Esophagus squamous epithelium (tissue), 5 donors: ENCODE measurements at places on chromosomes 5 and 9.

- no peak for DNase-seq
Measured at GRCh38 chr5:149417711-149418368, 38.7 kb upstream of the IL17B start.

DNA sequence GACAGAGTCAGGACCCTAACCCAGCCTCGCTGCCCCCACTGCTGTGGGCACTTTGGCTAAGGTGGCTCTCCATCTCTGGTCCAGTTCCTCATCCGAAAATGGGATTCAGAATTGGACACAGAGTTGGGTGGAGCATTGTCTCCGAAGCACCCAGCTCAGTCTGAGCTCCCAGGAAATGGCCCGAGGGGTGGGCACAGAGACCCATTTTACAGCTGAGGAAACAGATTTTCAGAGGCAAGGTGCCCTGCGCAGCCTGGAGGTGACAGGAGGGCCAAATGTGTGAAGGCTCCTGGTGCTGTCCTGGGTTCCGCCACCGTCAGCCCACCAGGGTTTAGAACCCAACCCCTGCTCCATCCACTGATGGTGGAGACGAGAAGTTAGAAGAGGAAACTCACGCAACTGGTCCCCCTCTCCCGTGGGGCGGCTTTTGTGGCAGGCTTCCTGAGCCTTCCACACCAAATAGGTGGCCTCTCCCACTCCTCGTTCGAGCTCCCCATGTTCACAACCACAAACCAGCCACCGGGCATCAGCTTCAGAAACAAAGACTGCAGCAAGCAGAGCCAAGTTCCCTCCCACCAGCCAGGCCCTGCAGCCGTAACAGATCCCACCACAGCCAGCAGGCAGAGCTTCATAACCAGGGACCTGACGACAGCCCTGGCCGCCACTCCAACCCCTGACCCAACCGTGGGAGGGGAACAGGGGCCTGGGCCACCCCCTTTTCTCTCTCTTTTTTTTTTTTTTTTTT, 90.9 kb upstream of the LMX1B start:
- DNase-seq, result no peak

GRCh38 chr5:79992891-79993657, 2.0 kb upstream of the MTX3 start:
- DNase-seq, result no peak

DNA sequence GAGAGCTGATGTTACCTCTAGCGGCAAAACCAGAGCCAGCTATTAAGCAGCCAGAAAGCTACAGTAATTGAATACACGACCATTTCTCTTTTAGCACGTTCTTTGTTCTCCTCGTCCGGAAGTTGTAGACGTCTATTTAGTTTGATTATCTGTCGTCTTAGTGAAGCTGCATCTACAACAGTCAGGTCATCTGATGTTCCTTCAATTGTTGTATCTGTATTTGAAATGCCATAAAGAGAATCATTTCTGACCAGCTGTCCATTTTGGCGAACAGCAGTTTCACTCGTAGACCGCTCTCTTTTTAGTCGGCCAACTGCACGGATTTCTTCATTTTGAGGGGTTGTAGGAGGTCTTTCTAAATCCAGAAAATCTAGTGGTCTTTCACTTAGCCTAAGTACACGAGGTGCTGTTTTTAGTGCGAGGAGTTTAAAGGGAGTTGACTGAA, 12.6 kb downstream of the PDE6A start:
- DNase-seq, result no peak

DNA sequence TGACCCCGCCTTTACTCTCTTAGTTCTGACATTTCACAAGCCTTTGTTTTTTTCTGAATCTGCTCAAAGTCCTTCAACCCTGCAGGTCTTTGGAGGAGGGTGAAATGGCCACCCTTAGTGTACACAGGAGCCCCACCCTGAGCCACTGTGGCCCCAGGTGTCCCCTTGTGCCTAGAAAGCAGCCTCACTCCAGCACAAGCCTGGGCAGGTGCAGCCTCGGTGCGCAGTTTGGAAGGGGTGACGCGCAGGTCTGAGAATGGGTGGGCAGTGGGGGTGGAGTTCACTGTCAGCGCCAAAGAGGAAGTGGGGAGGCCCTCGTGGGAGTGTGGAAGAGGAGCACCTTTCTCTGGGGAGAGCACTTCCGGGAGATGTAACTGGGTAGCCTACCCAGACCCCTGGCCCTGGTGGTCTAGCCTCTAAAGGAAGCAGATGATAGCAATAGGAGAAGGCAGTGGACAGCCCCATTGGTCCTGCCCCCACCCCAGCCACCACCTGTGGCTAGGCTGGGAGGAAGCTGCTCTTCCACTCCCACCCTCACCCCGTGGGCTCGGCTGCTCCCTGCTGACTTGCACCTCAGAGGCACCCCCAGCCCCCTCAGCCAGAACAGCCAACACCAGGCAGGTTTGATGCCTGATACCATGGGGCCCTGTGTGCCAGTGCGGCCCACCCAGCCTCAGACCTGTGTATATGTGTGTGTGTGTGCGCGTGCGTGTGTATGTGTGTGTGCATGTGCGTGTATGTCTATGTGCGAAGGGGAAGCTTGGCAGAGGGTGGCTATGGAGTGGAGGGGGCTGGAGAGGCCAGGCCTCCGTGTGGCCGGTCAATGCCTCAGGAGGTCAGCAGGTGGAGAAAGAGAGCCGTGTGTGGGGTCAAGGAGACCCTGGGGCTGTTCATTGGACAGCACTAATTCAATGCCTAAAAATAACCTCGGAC, 16.8 kb upstream of the DAB2IP start:
- no peak for DNase-seq

- DNase-seq, result no peak
Measured at GRCh38 chr5:93611976-93612854, 29.2 kb downstream of the NR2F1 start.

DNA sequence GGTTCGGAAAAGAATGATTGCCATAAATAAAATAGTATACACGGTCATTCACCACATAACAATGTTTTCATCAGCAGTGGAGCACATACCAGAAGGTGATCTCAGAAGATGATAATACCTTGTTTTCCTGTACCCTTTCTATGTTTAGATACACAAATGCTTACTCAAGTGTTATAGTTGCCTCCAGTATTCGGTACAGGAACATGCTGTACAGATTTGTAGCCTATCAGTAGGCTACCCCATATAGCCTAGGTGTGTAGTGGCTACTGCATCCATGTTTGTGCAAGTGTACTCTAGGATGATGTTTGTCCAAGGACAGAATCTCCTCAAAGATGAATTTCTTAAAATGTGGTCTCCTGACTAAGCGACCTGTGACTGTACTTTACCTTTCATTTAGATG, 59.2 kb downstream of the ICE1 start:
- no peak for DNase-seq

GRCh38 chr9:121143771-121144170, 57.9 kb downstream of the RAB14 start:
- no peak for DNase-seq

DNA sequence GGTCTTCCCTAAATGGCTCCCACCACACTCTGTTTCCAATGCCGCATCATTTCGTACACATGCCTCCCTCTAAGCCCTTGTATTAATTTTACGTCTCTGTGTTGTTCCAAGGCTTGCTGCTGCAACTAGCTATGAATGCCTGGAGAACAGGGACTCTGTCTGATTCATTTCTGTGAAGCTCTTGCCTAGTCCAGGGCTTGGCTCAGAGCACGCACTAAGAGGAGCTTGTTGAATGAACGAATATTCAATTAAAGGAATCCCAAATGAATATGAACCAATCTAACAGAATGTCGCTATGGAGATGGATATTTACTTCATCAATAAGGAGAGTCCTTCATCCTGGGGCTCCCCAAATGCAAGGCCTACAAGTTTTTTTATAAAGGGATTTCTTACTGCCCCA, 55.3 kb downstream of the TGFBR1 start:
- no peak for DNase-seq

- no peak for DNase-seq
Measured at GRCh38 chr5:106780355-106780754, 890.4 kb downstream of the EFNA5 start.

- DNase-seq, result no peak
Measured at GRCh38 chr9:133488686-133489252, 9.9 kb upstream of the SLC2A6 start.

GRCh38 chr5:130164966-130165365, 260.7 kb downstream of the CHSY3 start:
- DNase-seq, result no peak

DNA sequence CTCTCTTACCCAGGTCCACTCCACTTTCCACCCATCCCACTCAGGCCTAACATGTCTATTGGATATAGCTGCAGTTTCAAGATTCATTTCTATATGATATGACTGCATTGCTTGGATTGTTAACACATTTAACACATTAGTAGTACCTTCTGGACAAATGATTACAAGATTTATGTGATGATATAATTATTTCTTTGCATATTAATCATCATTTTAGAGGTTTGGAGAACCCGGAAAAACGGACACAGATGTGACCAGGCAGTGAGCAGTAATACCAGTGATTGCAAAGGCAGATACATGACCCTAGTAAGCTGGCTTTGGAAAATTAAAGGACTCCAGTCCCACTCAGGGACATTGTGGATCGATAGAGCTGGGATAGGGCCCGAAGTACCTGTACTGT, 103.8 kb downstream of the PRR16 start:
- no peak for DNase-seq

DNA sequence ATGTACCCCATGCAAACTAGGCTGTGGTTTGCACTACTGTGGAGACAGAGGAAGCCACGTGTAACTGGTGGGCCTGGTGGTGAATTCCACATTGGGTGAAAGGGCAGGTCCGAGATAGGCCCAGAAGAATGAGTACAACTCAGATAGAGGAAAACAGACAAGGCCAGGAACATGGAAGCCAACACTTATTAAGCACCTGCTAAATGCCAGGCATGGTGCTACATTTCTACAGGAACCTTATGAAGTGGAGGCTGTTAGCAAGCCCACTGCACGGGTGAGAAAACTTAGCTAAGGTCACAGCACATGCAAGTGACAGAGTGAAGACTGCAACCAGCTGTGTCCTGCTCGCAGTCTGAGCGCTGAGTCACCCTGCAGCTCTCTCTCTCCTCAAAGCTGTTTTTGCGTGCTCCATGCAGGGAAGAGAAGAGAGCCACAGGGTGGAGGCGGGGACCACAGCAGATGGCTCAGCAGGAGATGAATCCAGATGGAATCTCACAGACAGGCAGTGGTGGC, 65.5 kb upstream of the SPTLC1 start:
- DNase-seq, result no peak

- no peak for DNase-seq
Measured at GRCh38 chr5:11482011-11482410, 422.2 kb downstream of the CTNND2 start.

GRCh38 chr9:130467316-130467715, 22.6 kb downstream of the ASS1 start:
- no peak for DNase-seq

DNA sequence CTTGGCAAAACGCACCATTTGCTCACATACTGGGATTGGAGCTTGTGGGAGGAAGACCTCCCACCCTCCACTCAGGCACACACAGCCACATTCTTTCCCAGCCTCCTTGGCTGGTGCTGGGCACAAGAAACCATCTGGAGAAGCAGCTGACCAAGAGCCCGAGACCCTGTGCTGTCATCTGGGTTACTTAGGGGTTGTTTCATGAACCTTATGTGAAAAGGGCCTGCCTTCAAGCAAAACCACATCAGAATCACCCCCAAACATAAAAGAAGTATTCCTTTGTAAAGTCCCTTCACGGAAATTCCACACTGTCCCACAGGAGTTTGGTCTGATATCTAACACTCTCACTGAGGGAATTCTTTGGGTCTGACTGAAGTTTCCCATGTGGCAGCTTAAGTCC, 172.1 kb downstream of the NR3C1 start:
- no peak for DNase-seq

DNA sequence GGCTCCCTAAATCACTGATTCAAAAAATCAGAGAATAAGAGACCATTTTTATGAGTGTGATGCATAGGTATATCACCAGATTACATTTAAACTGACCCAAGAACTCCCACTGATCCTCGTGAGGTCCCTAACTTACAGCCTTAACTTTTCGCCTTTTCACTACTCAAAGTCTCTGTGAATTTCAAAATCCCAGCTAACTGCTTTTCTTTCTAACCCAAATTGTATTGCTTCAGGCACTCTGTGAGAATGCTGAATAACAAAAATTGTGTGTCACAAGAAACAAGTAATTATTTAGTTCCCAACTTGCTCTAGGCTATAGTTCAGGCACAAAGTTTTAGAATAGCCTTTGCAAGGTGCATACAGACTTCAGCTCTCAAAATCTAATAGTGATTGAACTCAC, 368.6 kb downstream of the CHSY3 start:
- DNase-seq, result no peak

- no peak for DNase-seq
Measured at GRCh38 chr9:79001012-79001411, 570.8 kb upstream of the TLE4 start.

GRCh38 chr5:1799110-1799601, 481 bp downstream of the MRPL36 start:
- no peak for DNase-seq
